ENCODE measurements at places on chromosomes 7 and 10. TPM values are rescaled to one million over a fixed set of nuclear protein-coding genes. Genes with fewer than 3 reads are reported as not detected.

IL6 gene
- total RNA-seq, result not detected

- no peaks in the 10 kb centered on the region for H3K27me3 ChIP-seq
- peaks cover 3% of the 10 kb centered on the region for H3K4me1 ChIP-seq
- no peak overlapping the region for H3K27ac ChIP-seq
- no peaks in the 10 kb centered on the region for H3K36me3 ChIP-seq
- no peak for DNase-seq
- H3K4me3 ChIP-seq, result no peak overlapping the region
Observed at GRCh38 chr10:20993389-20993788, 96.3 kb upstream of the NEBL start.

DNA sequence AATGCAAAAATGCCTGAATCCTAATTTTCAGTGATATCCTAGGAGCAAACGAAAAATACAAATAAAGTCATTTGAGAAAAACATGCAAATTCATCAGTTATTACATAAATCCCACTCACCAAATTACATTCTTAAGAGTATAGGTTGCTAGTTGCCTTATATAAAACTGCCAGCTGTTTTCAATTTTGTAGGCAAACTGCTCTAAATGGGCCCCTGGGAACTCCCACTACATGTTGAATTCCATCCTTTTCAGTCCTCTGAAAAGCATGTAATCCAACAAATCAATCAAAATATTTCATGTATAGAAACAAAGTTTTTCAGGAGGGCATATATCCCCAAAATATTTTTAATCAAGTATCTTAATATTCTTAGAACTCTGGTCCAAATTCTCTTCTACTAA, 2.1 kb upstream of the JMJD1C start:
- no peak overlapping the region for H3K27ac ChIP-seq
- H3K36me3 ChIP-seq, result no peaks in the 10 kb centered on the region
- H3K4me3 ChIP-seq, result no peak overlapping the region
- H3K27me3 ChIP-seq, result peaks cover 13% of the 10 kb centered on the region

GRCh38 chr7:138204285-138204981, 128.2 kb downstream of the AKR1D1 start:
- H3K4me3 ChIP-seq, result no peak overlapping the region
- no peaks in the 10 kb centered on the region for H3K27me3 ChIP-seq
- no peaks in the 10 kb centered on the region for H3K36me3 ChIP-seq
- DNase-seq, result no peak

DNA sequence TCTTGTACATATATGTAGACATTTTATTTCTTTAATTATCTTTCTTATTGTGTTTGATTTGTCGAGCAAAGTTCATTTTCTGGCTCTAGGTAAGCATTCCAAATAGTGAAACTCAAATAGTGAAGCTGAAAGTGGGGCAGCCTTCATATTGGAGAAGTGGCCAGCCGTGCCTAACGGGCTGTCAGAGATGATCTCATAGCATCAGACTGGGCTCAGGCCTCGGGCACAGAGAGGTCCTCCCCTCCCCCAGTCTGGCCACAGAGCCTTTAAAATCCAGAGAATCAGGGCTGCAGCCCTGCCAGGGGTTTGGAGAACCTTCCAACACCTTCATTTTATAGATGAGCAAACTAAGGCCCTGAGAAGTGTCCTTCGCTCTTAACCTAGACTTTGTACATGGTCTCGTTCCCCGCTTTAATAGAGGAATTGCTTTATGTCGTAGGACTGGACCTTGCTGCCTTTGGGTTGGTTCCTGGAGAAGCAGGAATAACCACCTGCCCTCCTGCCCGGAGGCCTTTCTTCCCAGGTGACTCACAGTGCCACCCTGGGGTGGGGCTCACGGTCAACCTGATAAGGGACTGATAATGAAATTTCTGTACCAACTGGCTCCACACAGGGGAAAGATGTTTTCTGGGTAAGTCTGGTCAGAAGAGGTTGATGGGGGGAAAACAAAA, 7.3 kb downstream of the TSPAN15 start:
- peaks cover 11% of the 10 kb centered on the region for H3K27me3 ChIP-seq
- peak; percentile 47 for DNase-seq
- no peak overlapping the region for H3K4me3 ChIP-seq
- no peaks in the 10 kb centered on the region for H3K36me3 ChIP-seq

- DNase-seq, result peak; percentile 67
- no peak overlapping the region for H3K4me3 ChIP-seq
- no peaks in the 10 kb centered on the region for H3K4me1 ChIP-seq
- no peaks in the 10 kb centered on the region for H3K36me3 ChIP-seq
Observed at GRCh38 chr7:121994625-121995410, 121.9 kb downstream of the PTPRZ1 start.

CCZ1B gene
- total RNA-seq, result 123 TPM
